ENCODE measurements at places on chromosomes 16 and 17.

DNA sequence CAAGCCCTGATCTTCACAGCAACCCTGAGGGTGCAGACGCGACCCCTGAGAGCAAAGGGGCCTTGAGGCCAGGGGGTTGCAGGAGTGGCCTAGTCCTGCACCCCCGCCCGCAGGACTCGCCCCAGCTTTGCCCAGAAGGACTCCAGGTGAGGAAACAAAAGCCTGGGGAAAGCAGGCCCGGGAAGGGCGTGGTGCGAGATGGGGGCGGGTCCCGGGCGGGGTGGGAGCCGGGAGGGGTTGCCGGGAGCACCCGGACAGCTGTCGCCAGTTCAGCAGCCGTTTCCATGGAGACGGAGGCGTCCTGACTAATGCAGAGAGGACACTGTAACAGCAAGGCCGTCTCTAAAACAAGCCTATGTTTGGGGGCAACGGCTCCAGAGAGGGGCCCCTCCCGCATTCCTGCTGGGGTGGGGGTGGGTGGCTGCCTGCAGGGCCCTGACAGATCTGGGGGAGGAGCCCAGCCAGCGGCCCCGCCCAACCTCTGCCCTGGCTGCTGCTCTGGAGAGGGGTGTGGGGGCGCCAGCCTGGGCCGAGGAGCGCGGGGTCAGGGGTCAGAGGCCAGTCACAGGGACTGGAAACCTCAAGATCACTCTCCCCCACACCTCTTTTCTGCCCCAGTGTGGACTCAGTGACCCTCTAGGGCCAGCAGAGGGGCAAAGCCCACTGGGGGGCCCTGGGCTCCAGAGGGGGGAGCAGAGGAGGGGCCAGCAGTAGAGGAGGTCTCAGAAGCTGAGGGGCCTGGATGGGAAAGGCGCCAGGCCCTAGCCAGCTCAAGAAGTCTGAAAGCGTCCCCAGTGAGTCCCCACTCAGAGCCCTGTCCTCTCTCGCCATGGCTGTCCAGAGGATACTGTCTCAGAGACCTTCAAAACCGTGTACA, 3.1 kb upstream of the TPPP3 start:
- DNase-seq = no peak

GRCh38 chr17:56319531-56319930, 166.3 kb downstream of the ANKFN1 start:
- DNase-seq = no peak

DNA sequence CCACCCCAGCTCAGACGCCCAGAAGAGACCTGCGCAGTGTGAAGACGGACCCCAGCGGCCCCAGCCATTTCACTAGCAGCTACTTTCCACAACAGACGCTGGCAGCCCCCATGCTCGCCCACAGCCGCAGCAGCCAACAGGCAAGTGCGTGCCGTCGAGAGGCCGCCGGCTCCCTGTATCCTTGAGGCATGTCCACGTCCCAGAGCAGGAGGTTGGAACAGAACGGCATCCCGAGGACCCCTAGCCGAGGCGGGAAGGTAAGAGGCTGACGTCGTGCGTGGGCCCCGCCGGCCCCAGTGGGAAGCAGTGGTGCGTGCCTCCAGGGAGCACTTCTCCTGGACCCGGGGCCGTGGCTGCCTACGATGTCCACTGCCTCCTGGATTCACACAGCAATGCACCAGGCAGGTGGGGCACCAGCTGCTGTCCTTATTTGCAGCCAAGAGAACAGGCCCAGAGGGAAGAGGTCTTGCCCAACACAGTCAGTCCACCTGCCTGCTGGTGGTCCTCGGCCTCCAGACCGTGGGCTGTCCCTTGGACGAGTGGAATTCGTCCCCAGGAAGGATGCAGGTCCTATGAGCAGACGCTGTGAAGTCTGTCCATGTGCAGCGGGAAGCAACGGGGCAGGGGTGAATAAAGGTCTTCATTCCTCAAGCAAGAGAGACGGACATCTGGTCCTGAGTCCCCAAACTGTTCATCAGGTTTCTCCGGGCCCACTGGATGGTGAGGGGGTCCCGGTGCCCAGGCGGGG, 38.5 kb downstream of the SLC7A5 start:
- DNase-seq = no peak

GRCh38 chr17:42937712-42938596, 26.3 kb downstream of the AARSD1 start:
- no peak for DNase-seq

DNA sequence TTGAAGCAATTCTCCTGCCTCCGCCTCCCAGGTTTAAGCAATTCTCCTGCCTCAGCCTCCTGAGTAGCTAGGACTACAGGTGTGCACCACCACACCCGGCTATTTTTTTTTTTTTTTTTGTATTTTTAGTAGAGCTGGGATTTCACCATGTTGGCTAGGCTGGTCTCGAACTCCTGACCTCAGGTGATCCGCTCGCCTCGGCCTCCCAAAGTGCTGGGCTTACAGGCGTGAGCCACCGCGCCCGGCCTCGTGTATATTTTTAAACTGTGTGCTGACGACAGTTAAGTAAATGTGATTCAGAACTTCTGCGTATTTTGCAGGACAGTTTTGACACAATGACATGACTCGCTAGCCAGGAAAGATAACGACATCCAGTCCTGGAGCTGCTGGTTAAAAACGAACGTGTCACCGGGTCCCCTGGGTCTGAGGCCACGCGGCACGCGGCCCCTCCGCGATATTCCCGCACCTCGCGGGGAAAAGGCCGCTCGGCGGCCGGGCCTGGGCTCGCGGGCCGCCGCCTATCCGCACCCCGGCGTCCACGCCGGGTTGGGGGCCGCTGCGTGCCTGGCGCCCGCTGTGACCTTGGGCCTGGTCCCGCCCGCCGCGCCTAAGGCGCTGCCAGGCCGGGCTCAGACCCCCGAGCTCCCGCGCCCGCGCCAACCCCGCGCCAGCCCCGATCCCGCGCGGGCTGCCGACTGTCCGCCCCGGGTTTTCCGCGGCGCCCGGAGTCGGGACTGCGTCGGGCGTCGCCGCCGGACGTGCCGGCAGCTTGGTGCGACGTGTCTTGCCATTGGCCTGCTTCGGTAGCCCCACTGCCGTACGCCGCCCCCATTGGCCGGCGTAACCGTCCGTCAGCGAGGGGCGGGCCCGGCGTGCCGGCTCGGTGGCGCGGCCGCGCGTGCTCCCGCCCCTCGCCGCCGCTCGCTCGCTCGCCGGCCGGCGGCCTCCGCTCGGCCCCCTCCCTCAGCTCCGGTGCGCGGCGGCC, at the start of gene FOXK2:
Gene FOXK2, plus strand, starts transcription at position 907 of the 985 bp plus-strand sequence. CDS start 157 bp downstream, outside the sequence.
- peak; percentile 89 for DNase-seq

GRCh38 chr16:85395207-85395912, 217.8 kb upstream of the GSE1 start:
- DNase-seq = no peak

GRCh38 chr17:1742371-1743087, at the start of gene SERPINF2:
SERPINF2 (plus strand) TSS chr17:1742871; CDS start chr17:1744996, 2,125 bp downstream.
- no peak for DNase-seq

DNA sequence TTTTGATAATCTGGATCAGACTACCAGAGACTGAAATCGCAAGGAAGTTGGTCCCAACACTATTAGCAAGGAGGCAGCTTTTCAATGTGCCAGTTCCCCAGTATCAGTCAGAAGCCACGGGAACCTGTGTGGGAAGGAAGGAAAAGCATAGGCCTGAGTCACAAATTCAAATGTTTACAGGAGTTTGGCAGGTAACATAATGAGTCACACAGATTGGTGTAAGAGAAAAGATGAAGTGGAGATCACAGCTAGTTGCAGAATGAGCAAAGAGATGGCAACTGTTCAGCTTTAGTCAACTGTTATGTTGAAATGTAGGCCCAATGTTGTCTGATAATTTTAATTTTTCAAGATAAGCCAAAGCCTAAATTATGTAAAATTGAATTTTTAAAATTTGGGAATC, 28.1 kb upstream of the ITGA2B start:
- DNase-seq = no peak

GRCh38 chr17:28975031-28975430, 23.7 kb upstream of the PHF12 start:
- DNase-seq = no peak

- no peak for DNase-seq
Observed at GRCh38 chr16:16151315-16151714, 72.0 kb downstream of the ABCC6 start.

- no peak for DNase-seq
Observed at GRCh38 chr16:72829846-72830775, 217.8 kb downstream of the ZFHX3 start.

DNA sequence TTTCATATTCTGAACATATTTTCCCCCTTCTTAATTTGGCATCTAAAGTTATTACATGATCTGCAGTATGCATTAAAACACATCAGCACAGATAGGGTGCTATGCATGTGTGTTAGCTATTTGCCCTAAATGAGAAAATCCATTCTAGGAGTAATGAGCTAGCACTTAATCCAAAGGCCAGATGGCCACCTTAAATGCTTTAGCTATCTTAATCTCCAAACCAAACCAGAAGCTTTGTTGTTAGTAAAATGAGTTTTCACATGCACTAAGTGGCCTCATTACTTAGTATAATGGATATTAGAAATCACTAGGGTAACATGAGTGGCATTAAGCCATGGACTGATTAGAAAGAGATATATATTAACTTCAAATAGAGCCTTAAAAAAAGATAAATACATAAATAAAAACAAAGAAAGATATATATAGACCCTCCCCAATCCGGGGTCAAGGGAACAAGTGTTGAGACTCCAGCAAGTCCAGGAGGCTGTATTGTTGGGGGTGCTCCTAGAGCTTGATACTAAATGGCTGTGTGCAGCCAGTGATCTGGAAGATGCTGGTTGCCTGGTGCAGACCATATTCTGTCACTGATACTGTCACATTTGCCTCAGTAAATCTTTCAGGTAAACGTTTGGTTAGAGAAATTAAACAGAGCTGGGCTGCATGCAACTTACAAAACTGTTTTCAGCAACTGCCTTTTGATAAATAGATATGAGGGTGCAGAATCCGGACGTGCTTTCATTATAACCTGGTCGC, 67.3 kb downstream of the MYH10 start:
- no peak for DNase-seq

GRCh38 chr17:64354396-64354795, 36.3 kb downstream of the PECAM1 start:
- DNase-seq = no peak

DNA sequence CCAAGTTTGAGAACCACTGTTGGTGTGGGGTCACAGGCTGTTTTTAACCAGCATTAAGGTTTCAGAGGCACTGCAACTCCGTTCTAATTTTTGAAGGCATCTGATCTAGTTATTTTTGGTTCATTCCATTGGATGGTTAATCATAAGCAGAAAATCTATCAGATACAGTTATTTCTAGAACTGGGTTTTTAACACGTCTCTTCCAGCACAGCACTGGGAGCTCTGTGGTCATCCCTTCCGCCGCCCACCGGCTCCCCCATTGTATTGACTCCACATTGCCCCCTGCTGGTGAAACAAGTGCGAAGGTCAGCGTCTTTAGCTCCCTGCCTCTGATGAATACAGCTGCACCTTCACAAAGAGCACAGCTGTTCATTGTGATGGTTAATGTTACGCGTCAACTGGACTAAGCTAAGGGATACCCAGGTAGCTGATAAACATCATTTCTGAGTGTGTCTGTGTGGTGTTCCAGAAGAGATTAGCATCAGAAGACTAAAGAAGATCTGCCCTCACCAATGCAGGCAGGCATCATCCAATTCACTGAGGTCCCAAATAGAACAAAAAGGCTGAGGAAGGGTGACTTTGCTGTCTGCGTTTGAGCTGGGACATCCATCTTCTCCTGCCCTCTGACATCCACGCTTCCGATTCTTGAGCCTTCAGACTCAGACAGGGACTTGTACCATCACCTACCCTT, 8.5 kb downstream of the CCL18 start:
- peak; percentile 37 for DNase-seq

- DNase-seq = no peak
Observed at GRCh38 chr16:88830258-88830657, 18.5 kb upstream of the APRT start.

GRCh38 chr17:59278406-59278805, 53.0 kb upstream of the YPEL2 start:
- no peak for DNase-seq

DNA sequence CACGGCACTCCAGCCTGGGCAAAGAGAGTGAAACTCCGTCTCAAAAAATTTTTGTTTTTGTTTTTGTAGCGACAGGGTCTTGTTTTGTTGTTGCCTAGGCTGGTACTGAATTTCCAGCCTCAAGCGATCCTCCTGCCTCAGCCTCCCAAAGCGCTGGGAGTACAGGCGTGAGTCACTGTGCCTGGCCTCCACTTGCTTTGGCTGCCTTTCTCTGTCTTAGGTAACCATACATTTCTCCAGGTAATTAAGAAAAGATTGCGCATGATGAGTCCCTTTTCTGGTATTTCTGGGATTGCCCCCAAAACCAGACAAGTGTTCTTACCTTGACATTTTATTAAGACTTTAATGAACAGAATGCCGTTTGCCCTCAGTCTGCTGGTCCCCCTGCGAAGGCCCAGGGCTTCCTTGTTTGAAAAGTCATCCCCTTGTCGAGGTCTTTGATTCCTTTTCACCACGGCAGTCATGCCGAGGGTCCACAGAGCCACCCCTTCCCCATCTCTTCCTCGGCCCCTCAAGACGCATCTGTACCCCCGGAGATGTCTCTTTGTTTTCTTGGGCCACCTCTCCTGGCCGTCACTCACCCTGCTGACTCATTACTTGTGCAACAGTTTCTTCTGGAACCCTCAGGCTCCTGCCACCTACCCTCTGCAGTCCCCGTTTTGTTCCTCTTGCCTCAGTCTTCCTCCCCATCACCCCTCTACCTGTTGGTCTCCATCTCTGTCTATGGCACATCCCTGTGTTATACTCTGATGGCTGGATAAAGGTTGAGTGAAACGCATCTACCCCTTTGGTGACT, 151.0 kb downstream of the SEC14L1 start:
- DNase-seq = no peak

- no peak for DNase-seq
Observed at GRCh38 chr17:8964801-8965393, 610 bp downstream of the PIK3R5 start.

- DNase-seq = no peak
Observed at GRCh38 chr16:14357328-14357727, 272.7 kb downstream of the PARN start.

- DNase-seq = no peak
Observed at GRCh38 chr17:45429339-45430005, 3.2 kb downstream of the ARHGAP27 start.

DNA sequence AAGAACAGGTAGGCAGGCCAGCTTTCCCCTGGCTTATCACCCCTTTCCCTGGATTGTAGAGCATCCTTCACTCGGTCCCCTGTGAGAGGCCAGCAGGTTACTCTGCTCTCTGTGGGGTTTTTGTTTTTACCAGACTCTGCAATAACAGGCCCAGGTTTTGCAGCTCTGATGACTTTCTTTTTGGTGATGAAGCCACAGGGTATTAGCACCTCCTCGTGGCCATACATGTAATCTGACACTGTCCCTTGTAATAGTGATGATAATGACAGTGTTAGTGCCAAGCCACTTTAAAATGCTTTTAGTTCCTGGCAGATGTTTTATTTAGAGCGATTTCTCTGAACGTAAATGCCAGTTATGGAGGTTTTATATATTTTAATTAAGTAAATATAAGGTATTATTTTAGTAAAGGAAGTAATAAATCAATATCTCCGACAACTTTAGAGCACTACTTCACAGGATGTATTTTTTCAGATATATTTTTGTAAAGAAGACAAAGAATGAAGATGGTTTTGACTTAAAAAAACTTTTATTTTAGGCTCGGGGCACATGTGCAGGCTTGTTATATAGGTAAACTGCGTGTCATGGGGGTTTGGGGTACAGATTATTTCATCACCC, 38.0 kb upstream of the CPHXL start:
- DNase-seq = peak; percentile 16

GRCh38 chr17:6591599-6592158, 35.3 kb upstream of the PITPNM3 start:
- no peak for DNase-seq
